ENCODE measurements at places on chromosomes 5 and 9.

DNA sequence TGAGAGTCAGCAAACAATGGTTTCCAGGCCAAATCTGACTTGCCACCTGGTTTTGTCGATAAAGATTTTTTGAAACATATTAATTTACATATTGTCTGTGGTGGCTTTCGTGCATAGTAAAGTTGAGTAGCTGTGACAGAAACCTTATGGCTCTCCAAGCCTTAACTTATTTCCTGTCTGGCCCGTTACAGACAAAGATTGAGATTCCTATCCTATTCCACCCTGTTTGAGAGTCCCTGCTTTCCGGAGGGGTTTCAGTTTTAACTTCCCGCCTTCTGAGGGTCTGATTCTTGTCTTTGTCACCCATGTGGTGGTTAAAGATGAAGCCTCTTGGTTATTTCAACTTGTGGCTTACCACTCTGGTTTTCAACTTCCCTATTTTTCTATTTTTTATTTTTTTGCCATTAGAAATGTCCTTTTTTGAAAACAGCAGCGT is 11.4 kb downstream of the OTULIN start:
- DNase-seq: no peak

- no peak for DNase-seq
Measured at GRCh38 chr9:2307480-2307879, 292.3 kb downstream of the SMARCA2 start.

DNA sequence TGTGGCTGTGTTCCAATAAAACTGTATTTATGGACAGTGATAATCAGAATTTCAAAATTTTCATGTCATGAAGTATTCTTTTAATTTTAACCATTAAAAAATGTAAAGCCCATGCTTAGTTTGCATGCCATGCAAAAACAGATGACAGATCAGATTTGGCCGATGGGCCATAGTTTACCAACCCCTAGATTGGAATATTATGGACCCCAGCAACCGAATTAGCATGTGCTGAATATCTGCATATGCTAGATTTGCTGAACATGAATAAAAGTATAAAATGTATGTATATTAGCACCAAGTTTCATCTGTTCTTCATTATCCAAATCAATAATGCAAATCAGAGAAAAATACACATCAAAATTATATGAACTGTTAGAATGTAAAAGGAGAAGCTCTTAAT is 158.5 kb upstream of the PPP1R2B start:
- no peak for DNase-seq

DNA sequence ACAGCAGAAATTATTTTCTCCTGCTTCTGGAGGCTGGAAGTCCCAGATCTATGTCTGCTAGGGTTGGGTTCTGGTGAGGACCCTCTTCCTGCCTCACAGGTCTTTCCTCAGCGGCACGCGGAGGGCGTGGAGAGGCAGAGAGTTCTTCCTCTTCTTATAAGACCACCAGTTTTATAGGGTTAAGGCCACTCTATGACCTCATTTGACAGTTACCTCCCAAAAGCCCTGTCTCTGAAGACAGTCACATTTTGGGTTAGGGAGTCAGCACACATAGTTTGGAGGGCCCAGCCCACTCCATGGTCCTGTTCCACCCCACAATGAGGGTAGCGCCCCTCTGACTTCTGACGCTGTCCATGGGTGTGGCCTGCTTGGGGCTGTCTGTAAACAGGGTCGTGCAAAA is 46.7 kb downstream of the TRIP13 start:
- DNase-seq: no peak

- DNase-seq: no peak
Measured at GRCh38 chr9:105007143-105007542, 79.2 kb upstream of the ABCA1 start.

DNA sequence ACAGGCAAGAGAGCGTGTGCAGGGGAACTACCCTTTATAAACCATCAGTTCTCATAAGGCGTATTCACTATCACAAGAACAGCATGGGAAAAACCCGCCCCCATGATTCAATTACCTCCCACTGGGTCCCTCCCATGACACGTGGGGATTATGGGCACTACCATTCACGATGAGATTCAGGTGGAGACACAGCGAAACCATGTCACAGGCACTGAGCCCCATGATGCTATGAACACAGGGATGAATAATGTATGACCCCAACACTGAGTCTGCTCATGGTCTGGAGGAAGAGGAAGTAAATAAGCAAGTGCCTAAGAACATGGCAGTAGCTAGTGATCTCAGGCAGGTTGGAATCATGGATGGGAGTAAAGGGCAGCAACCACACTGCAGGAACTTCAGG is 281.0 kb upstream of the ZNF462 start:
- DNase-seq: no peak

DNA sequence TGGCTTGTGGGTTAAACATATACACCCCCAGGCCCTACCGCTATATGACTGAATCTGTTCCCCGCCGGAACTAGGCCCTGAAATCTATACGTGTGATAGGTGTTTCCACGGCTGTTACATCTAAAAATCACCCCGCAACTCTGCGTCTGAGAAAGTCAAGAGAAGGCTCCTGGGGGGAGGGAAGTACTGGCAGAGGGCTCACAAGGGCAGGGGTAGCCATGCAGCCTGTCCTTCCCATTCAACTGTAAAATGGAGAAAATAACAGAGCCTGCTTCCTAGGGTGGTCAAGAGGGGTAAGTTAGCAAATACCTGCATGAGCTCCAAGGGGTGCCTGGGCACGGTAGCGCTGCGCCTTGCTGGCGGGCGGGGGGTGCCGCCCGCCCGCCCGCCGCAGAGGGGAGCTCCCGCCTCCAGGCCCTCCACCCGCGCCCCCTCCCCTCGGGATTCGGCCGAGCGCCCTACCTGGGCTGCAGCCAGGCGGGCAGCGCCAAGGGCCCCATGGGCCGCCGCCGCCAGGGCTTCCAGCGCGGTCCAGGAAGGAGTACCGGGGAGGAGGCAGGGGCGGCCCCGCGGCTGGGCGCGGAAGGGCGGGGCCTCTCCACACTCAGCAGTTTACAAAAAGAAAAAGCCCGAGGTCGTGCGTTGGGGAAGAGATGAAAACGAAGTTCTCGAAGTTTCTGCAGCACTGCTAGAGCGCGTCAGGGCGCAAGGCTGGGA is at the start of gene HACD4:
Gene HACD4 (minus strand): TSS at position 550 of the 717 bp plus-strand sequence. CDS start 50 bp downstream, at position 500.
- no peak for DNase-seq

- DNase-seq: no peak
Measured at GRCh38 chr9:27482709-27483108, 41.4 kb upstream of the IFNK start.

All from NCI-H2081 treated with DMSO at 0.1 percent for 48 hours (cell line).